Osteoblast (primary cell): ENCODE measurements at places on chromosomes 16 and 17. TPM values are rescaled to one million over a fixed set of nuclear protein-coding genes. Genes with fewer than 3 reads are reported as not detected.

Gene PIK3R6
- not detected in 2 replicates for total RNA-seq

Gene SHISA6
- total RNA-seq: not detected in 2 replicates

Gene TBC1D3C
- not detected in 2 replicates for total RNA-seq

Gene RSAD1
- total RNA-seq: 23.9 and 26.5 TPM in 2 replicates

Gene NPEPPS
- total RNA-seq: 104 and 105 TPM in 2 replicates

Gene CTRB2
- total RNA-seq: not detected in 2 replicates

Gene TLCD3A
- total RNA-seq: 19.5 and 28.6 TPM in 2 replicates

Gene TBX21
- total RNA-seq: not detected in 2 replicates

Gene ABCA10
- 0.88 and 1.8 TPM in 2 replicates for total RNA-seq

Gene ITGB3
- 31.5 and 39.8 TPM in 2 replicates for total RNA-seq

Gene SLC5A2
- not detected in 2 replicates for total RNA-seq

Gene KRTAP4-4
- not detected in 2 replicates for total RNA-seq

Gene NOMO2
- 92.5 and 106 TPM in 2 replicates for total RNA-seq

Gene SLFN14
- total RNA-seq: under 0.01 TPM in 2 replicates

Gene CACNG5
- total RNA-seq: not detected in 2 replicates

Gene NPIPA7
- total RNA-seq: 0.59 TPM in 1 of 2 replicates, not detected in the other

Gene LIG3
- 22.1 and 26.1 TPM in 2 replicates for total RNA-seq

Gene RAI1
- 14.4 and 15.6 TPM in 2 replicates for total RNA-seq

Gene SEPTIN1
- total RNA-seq: 0.29 TPM in 1 of 2 replicates, not detected in the other

Gene NOG
- 0.72 and 1.2 TPM in 2 replicates for total RNA-seq

Gene ARMC5
- total RNA-seq: 10.6 and 12.7 TPM in 2 replicates

Gene RMI2
- 1.4 and 1.8 TPM in 2 replicates for total RNA-seq

Gene TP53TG3
- total RNA-seq: 0.36 TPM in 1 of 2 replicates, not detected in the other

Gene CRYM
- 4.1 and 5.1 TPM in 2 replicates for total RNA-seq

Gene IL34
- 5.6 and 9.4 TPM in 2 replicates for total RNA-seq

Gene LGALS9B
- not detected in 2 replicates for total RNA-seq

Gene FNDC8
- not detected in 2 replicates for total RNA-seq

Gene WNT3
- 0.88 and 1.1 TPM in 2 replicates for total RNA-seq

Gene PIRT
- total RNA-seq: not detected in 2 replicates
